MG63 (cell line): ENCODE measurements at places on chromosomes 13 and 19.

DNA sequence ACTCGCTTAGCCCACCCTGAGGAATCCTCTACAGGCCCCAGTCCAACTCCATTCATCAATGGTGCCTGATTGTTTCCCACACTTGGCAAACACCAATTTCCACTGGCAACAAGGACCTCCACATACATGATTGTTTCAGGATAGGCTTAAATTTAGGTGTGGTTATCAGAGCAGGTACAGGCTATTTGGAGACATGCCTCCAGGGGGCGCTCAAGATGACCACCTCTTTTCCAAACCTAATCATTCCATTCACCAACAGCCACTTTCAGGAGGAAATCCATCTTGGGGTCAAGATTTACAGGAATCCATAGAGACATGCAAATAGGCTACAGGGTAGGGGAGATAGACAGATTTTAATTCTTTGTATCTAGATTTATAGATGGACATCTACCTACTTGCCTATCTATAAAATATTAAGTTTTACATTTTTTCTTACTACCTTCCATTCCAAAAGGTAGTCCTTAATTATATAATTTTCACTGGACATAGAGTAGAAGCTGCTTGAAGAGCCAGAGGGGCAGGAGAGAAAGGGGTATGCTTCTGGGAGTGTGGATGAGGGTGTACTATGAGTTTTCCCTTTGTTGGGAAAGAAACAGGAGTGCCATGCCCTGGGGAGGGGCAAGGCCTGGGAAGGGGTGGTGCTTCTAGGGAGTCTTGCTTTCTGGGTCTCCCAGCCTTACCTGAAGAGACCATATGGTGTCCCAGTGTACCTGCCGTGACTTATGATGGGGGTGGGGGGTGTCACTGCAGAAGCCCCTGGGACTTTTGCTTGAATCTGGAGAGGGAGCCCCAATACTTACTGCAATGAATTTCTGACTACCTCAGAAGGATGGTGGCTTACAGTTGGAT, 14.1 kb upstream of the PCDH8 start:
- DNase-seq = peak; percentile 18

DNA sequence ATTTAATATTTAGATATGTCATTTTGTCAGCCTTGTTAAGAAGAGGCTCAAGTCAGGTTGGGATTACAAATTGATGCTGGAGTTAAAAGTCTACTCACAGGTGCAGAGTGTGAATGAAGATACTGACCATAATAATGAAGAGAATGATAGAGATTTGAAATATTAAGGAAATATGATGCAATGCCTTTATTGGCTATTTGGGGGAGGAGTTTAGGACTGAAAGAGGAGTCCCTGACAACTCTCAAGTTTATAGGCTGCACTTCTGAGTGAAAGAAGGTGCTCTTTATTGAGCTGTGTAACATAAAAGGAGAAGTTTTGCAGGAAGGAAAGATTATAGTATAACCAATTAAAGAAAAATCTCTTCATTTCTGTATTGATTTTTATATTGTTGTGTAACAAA, 827.7 kb upstream of the PCDH9 start:
- DNase-seq = no peak

DNA sequence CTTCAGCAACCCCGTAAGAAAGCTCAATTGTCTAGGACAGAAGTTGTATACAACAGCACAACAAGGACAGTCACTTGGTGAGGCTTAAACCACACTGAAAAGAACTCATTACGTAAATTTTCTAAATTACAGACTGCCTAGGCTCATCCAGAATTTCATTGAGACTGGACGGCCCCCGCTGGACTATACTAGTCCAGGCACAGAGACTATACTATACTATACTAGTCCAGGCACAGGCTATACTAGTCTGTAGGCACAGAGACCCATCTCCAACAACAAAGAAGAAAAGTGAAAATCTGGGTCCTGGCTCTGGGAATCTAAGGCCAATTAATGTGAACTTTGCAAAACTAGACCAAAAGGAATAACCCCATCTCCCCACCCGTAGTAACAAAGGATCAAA, 700 bp downstream of the ZNF816 start:
- no peak for DNase-seq

DNA sequence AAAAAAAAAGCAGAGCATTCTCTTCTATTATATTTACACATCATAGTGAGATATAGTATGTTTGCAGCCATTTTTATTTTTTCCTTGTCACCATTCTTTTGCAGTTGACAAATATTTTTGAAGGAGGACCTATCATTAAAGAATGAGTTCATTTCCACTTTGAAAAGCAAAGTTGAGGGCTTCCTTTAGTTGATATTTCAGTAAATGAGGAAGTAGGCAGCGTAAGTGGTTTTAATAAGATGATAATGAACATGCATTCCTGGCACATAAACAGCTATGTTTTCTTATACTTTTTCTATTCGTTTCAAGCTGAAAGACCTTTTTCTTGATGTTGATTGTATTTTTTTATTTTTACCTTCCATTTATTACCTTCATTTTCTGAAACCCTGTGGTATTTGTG, 66.2 kb downstream of the ZMYM2 start:
- no peak for DNase-seq

- no peak for DNase-seq
Observed at GRCh38 chr19:6431891-6432290, 1.7 kb downstream of the SLC25A41 start.

DNA sequence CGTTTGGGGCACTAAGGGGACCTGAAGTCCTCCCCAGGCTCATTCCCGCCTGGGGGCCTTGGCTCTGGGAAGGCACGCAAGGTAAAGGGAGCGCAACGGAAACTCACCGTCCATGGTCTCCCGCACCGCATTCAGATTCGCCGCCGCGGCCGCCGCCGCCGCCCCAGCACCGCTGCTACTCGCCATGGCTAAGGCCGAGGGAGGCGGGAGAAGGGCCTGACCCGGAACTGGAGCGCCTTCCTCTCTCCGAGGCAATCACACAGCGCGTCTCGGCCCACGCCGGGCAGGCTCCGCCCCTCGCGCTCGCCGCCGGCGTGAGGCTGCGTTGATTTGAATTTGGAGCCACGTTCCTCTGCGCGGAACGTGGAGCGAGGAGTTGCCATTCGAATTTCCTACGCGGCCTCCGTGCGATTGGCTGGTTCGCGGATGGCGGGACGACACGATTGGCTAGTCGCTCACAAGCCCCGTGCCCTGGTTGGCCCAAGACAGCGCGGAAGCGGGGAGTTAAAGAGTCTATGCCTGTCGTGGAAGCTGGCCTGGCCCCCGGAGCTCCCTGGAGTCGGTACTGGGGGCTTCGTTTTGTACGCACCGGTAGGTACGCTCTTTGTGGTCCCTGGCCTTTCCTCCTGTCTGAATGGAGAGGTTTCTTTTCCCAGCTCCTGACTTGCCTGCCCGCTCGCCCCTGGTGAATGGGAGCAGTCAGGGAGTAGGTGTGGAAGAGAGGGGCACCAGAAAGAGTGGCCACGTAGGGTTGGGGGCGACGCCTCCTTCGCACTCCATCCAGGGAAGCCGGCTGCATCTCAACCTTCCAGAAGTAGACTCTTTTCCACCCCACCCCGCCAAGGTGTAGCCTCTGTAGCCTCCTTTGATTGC, at the start of the genes BORA and MZT1:
Gene BORA (plus strand): TSS at position 507 of the 873 bp plus-strand sequence. CDS start 1,018 bp downstream, outside the sequence.
Gene MZT1 (minus strand): TSS at position 213 of the 873 bp plus-strand sequence. CDS start 27 bp downstream, at position 186.
- peak; percentile 97 for DNase-seq

DNA sequence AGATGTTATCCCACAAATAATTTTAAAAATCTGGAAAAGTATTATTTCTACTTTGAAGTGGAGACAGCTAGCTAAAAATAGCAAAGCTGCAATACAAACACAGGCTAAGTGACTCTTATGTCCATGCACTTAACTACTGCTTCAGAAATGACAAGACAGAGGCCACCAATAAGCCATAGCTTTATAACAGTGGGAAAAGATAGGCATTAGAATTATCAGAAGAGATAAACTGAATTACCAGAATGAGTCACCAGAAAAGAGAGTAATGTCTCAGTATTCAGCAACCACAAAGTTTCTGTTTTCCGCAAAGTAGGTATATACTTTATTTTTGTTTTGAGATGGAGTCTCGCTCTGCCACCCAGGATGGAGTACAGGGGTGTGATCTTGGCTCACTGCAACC, 17.1 kb downstream of the CLN5 start:
- DNase-seq = no peak

DNA sequence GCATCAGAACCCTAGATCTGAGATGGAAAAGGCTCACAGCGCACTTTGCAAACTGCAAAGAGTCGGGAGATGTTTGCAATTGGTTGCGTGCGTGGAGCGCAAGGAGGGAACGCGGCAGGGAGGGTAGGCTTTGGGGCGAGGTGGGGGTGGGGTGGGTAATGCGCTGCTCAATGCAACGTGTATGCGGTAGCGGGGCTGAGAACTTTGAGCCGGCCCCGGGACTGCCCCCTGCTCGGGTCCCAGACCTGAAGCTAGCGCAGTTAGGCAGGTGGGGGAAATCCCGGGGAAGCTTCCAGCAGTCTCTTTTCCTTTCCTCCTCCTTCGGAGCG, 971 bp downstream of the FOSB start:
- DNase-seq = no peak

DNA sequence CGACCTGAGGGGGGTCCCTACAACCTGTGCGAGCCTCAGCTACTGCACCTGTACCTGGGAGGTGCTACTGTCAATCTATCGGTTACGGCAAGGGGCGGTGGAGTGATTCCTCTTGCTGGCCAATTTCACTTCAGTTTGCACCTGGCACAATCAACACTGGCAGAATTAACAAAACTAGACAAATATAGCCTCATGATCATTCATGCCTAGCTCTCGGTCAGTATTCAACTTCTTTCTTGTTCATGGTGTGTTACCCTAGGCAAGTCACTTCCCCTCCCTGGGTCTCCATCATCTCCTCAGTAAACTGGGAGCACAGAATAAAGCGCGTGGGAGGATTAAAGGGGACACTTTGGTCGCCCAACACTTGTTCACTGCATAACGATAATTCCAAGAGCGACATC, 618 bp downstream of the HAUS8 start:
- no peak for DNase-seq

- DNase-seq = no peak
Observed at GRCh38 chr13:87459419-87459818, 211.8 kb upstream of the SLITRK5 start.

DNA sequence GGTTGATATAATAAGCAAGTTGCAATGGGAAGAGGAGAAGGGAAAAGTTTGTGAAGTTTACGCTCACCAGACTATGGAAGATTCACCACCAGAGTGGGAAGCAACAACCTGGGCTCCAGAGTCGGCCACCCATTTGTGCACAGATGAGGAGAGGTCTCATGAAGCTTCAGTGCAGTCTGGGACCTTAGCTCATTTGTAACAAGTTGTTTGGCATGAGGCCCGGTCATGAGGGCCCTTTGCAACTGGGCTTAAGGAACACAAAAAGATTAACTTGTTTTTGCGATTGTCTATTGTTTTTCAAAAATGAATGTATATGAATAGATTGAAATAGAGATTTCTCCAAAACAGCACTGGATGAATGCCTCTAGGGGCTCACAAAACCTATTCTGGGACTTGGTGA, 94.2 kb downstream of the ZNF737 start:
- no peak for DNase-seq

DNA sequence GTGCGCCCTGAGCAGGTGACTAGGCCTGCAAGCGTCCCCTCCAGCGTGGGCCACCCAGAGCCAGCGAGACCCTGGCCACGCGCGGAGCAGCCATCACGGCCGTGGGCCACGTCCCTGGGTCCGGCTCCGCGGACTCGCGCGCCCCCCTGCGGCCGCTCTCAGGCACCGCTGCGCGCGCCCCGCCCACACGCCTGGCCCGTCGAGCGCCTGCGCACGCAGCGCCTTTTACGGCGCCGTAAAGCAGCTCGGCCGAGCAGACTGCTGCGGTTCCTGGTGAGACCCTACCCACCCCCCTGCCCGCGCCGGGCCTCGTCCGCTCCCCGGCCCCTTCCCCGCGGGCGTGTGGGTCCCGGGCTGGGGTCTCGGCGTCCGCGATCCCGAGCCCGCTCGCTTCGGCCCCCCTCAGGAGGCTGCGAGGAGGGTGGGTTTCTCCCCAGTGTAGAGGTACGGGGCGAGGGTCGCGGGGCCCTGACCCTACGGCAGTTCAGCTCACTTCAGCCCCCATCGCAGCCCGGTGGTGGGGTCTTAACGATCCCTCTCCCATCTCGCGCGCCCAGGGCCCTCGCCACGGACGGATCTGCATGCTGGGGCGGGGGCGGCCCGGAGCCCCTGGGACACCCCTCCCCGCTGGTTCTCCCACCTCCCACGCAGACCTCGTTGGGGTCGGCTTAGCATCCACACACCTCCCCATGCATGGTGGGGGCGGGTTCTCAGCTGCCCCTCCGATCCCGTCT, at the start of gene TRAPPC5:
Gene TRAPPC5 (plus strand): TSS at position 228 of the 734 bp plus-strand sequence. CDS start 1,421 bp downstream, outside the sequence.
- peak; percentile 90 for DNase-seq
